Effector memory CD4-positive, alpha-beta T cell (primary cell): ENCODE measurements at places on chromosomes 2 and 18.

DNA sequence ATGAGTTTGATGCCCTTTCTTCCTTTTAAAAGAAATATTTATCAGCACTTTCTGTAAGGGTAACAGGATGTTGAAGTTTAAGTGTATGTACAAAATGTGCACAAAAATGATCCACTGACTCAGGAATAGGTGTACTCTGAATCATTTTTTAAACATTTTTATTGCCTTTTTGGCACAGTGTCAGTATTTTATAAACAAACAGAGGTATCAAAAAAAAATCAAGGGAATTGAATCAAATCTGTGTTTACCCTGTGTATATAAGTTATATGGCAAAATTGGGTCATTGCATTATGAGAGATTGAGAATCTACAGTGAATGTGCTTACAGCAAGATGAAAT lies 513.9 kb upstream of the NETO1 start:
- DNase-seq = no peak

DNA sequence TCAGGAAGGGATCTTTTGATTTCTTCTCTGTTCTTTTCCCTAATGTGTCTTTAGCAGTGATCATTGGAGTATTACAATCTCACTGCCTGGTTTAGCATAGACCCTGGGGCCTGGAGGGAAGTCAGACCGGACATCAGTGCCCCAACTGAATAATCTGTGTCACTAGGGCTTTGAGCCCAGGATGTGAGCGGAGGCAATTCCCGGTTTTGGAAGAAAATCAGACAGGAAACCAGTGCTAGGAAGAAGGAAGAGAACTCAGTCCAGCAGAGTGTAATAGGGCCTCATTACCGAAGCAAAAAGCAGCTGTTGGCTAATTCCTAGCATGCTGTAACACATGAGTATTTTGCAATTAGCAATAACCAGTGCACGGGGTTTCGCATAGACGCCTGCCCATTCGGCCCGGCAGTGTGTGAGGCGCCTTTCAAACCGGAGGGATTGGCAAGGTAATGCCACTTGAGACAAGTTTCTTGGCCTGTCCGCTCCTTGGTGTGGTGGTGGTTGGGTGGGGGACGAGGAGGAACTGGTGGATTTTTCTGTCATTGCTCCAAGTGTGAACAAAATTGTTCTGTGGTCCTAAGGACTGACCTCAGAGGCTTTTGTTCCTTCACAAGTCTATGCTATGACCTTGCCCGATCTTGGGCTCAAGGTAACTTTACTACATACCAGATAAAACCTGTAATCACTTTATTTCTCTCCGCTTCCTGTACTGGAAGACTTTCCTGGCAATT lies 2.8 kb downstream of the FOSL2 start:
- no peak for DNase-seq

GRCh38 chr2:29579495-29580169 lies 341.8 kb downstream of the ALK start:
- DNase-seq = no peak

- DNase-seq = no peak
Observed at GRCh38 chr18:34977838-34978532, 63.2 kb upstream of the MAPRE2 start.

GRCh38 chr2:2566396-2567323 lies 235.6 kb upstream of the MYT1L start:
- no peak for DNase-seq

GRCh38 chr2:220847006-220847405 lies 725.1 kb downstream of the EPHA4 start:
- no peak for DNase-seq

DNA sequence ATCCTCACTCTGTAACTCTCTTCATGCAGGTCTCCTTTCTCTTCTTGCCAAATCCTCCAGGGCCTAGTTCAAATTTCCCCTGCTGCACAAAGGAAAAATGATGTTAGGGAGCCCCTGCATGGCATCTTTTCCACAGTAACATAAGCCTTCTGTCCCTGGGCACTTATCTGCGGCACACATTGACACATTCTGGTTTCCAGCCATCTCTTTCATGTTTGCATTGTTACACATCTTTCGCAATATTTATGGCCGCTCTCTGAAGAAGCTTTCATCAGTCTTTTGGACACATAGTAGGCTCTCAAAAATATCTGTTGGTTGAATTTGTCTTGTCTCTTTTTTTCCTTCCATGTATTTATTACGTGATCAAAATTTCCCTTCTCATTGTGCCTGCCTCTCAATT lies 1806.1 kb upstream of the PIK3C3 start:
- no peak for DNase-seq
